ENCODE measurements at places on chromosomes 2 and 18.
A peak's percentile ranks its signal among the peaks of the same experiment; 100 is the strongest.

- DNase-seq, result no peak
These were observed 3.3 kb downstream of the UGT1A9 start for GRCh38 chr2:233674995-233675394.

DNA sequence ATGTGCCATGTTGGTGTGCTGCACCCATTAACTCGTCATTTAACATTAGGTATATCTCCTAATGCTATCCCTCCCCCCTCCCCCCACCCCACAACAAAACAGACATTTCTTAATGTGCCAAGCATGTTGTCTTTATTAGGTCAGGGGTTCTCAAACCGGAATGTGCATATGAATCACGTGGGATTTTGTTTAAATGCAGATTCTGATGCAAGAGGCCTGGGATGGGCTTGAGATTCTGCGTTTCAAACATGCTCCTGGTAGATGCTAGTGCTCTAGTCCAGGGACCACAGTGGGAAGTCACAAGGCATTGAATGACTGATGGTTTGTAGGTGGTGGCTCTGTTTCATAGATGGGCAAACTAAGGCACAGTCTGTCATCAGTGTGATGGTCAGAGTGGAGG, 184.7 kb downstream of the SMAD7 start:
- DNase-seq, result no peak

DNA sequence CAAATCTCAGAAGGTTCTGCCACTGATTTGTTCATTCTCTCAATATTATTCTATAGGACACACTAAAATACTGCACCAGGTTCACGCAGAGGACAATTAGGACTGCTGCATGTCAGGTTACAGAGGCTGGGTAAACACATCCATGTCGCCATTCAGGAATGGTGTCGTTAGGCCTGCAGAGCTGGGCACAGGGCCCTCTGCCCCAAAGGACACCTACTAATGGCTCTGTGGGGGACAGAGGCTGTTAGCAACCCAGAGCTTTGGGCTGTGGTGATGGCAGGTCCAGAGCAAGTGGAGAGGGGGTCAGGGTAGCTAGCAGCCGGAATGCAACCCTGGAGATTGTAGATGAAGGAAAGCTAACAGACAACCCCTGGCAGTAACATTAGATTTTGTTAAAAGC, 115.9 kb downstream of the TTC32 start:
- DNase-seq, result no peak

DNA sequence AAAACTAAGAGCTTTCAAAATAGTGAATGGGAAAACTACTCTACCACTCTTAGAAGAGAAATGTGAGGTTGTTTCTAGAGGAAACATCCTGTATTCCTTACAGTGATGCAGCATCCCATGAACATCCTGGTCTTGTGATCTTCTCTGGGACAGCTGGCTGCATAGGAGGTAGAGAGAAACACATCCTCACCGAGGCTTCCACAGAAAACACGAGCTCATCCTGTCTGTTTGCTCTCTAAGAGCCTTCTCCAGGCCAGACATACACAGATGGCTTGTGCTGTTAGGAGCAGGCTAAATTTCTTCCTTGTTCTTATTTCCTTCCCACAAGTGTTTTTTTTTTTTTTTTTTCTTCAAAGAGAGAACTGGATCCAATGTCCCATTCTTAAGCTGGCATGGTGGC, 14.7 kb upstream of the FZD7 start:
- no peak for DNase-seq

GRCh38 chr2:10282611-10283105, 20.0 kb upstream of the HPCAL1 start:
- no peak for DNase-seq

GRCh38 chr2:120253021-120253882, 600 bp downstream of the RALB start:
- DNase-seq, result no peak

- DNase-seq, result no peak
These were observed 34.7 kb downstream of the PTPN18 start for GRCh38 chr2:130390460-130391057.

GRCh38 chr18:32469190-32469651, 1.5 kb downstream of the GAREM1 start:
- no peak for DNase-seq

DNA sequence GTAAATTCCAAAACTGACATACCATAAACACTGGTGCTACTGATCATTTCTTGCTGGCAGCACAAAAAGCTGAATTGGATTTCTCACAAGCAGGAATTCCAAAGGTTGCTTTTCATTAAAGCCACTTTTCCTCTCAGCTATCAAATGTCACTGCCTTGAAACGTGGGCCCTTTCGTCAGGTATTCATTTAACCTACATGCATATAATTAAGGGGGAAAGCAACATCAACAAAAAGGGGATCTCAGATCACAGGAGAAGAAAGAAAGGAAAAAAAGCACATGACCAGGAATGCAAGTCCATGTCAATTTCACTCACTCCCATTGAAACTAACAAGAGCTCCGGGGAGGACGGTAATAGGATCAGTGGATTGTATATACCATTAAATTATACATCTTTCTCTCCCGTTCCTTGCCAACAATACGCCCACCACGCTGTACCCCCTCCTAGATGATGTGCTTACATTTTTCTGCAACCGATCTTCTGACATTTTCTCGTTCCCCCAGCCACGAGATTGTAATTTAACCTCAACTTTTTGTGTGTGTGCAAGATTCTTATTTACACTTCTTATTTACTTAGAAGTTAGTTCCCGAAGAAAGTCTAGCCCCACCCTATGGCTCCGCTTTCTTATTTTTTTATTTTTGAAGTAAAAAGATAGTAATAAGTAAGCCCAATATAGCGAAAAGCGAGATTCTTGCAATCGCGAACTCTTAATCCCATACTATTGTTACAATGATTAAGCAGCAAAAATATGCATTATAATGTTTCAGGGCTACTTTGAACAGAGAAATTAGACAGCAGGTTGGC, 725 bp downstream of the FIGN start:
- DNase-seq, result no peak

- no peak for DNase-seq
These were observed 219.7 kb upstream of the SPRED2 start for GRCh38 chr2:65652066-65652465.

- peak; percentile 64 for DNase-seq
These were observed 48.1 kb upstream of the ARL4C start for GRCh38 chr2:234544659-234545611.

GRCh38 chr18:63306819-63307550, 12.6 kb downstream of the BCL2 start:
- DNase-seq, result no peak

DNA sequence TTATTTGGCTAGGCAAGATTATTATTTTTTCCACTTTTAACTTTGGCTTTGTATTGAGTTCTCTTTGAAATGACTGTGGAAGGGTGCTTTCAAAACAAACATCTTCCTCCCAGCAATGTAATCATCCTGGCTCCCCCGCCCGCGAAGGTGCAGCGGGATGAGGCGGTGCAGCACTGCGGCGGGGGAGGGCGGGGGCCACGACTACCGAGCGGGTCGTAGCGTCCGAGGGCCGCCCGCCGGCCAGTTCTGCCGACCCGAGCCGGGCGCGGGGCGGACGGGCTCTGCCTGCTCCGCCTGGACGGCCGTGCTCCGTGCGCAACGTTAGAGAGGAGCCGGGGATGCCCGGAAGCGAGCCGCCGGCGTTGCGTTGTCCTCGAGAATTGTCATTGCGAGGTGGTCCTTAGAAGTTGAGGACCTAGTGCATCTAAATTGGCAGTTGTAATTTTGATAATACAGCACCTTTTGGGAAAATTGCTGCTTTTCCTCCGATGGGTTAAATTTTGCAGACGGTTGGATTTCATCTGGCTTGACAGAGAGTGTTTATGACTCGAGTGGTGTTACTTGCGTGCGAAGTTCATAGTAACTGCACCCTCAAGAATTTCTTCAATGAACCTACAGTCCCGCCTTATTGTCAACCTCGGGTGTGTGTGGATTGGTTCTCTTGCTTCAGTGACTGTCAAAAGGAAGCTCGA, 1.1 kb downstream of the EPC2 start:
- DNase-seq, result peak; percentile 68

DNA sequence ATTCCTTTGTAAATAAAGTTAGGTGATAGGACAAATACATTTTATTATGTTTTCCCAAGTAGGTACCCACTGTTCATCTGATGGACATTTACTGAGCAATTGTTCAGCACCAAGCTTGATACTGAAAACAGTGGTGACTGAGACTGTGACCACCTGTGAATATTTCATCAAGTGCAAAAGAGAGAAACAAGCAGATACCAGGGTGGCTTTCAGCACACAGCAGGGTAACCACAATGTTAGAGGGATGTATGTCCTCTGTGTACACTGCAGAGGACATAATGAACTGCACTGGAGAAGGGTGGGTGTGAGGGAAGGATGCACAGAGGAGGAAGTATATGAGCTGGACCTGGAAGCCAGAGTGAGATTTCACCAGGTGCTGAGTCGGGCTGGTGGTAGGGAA, 411.8 kb downstream of the RAD51AP2 start:
- DNase-seq, result no peak

GRCh38 chr2:149169656-149170055, 131.2 kb downstream of the LYPD6B start:
- DNase-seq, result no peak

DNA sequence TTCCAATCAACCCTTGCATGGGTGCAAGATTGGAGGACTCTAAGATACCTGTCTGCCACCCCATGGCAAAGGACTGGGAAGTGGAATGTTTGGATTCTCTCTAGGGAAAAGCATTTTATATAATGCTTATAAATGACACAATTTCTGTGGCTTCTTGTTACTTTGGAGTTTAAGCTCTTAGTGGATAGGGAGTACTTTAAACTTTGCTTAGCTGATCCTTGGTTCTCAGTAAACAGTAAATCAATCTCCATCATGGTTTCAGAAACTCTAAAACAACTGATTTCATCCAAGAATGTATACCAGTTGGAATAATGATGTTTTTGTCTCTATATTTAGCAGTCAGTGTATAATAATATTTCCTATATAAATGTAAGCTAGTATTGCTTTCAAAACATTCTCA, 14.1 kb upstream of the FAM228A start:
- no peak for DNase-seq

- no peak for DNase-seq
These were observed 26.6 kb upstream of the MAP3K20 start for GRCh38 chr2:173048897-173049661.

DNA sequence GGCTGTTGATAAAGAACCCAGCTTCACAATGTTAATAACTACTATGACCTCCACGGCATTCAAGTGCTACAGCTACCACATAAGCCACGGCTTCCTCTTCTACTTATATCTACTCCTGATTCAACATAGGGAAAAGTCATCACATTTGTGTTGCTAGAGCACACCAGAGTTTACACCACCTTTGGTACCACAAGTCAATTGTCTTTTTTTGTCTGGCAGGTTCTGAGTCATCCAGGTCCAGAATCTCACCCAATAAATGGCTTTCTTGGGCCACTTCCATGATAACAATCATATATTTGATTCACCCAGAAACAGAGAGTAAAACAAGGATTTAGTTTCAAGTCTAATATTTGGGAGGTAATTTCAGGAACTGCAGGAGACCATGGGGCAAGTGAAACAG, 480.2 kb downstream of the TMX3 start:
- no peak for DNase-seq

GRCh38 chr2:195322324-195322723, 334.7 kb upstream of the SLC39A10 start:
- no peak for DNase-seq

GRCh38 chr18:32701313-32701712, 71.5 kb downstream of the KLHL14 start:
- DNase-seq, result no peak

GRCh38 chr2:239143858-239144712, 256.7 kb downstream of the HDAC4 start:
- no peak for DNase-seq
